ENCODE measurements at places on chromosomes 12 and 14. TPM values are rescaled to one million over a fixed set of nuclear protein-coding genes. Genes with fewer than 3 reads are reported as not detected.
A peak's percentile ranks its signal among the peaks of the same experiment; 100 is the strongest.

Gene CCDC175
- 0.33 TPM for total RNA-seq

DNA sequence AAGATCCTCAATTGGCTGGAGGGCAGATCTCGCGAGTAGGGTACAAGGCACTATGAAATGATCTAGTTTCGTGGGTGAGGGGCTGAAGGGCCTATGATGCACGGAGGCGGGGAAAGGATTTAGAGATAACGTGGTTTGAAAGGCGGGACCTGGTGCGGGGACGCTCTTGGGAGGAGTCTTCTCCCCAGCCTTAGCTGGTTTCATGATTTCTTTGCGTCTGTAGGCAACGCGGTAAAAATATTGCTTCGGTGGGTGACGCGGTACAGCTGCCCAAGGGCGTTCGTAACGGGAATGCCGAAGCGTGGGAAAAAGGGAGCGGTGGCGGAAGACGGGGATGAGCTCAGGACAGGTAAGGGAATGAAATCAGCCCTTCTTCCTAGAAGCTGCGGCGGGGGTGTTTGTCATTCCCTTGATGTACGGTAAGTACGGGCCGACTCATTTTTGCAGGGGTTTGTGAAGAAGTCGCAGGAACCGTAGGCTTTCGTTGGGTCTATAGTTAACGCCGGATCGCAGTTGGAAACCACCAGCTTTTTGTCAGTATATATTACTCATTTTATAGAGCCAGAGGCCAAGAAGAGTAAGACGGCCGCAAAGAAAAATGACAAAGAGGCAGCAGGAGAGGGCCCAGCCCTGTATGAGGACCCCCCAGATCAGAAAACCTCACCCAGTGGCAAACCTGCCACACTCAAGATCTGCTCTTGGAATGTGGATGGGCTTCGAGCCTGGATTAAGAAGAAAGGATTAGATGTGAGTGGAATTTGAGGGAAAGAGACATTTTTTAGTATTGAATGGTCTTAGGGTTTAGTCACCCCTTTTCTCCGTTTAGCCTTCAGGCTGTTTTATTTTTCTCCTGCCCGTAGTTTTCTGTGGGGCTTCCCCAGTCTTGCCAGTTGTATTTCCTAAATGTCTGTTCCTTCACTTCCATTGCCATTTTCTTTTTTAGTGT, 602 bp downstream of the APEX1 start:
- DNase-seq = peak; percentile 55

DNA sequence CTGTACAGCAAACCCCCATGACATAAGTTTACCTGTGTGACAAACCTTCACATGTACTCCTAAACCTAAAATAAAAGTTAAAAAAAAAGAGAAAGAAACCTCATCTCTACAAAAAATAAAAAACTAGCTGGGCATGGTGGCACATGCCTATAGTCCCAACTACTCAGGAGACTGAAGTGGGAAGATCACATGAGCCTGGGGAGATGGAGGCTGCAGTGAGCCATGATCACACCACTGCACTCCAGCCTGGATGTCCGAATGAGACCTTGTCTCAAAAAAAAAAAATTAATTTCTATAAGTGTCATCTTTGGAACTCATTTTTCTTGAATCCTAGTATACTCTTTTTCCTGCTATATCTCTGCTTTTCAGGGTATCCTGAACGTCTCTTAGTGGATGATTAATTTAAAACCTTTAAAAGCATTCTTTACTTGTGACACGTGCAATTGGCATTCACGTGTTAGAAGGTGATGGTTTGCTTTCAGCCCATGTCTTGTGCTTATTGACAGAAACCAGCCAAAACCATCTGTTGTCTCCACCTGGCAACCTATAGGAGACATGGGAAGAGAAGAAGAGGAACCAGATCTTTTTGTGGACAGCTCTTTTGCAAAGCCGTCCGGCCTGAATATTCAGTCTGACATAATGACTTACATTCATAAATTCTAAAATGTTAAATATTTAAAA, 30.6 kb upstream of the PPFIBP1 start:
- no peak for DNase-seq

- DNase-seq = no peak
Observed at GRCh38 chr12:82430541-82431145, 72.3 kb downstream of the METTL25 start.

Gene FGF6
- not detected for total RNA-seq

GRCh38 chr12:47023311-47023710, 56.1 kb upstream of the PCED1B start:
- DNase-seq = no peak

- DNase-seq = no peak
Observed at GRCh38 chr12:105704787-105705186, 374.3 kb downstream of the C12orf75 start.

DNA sequence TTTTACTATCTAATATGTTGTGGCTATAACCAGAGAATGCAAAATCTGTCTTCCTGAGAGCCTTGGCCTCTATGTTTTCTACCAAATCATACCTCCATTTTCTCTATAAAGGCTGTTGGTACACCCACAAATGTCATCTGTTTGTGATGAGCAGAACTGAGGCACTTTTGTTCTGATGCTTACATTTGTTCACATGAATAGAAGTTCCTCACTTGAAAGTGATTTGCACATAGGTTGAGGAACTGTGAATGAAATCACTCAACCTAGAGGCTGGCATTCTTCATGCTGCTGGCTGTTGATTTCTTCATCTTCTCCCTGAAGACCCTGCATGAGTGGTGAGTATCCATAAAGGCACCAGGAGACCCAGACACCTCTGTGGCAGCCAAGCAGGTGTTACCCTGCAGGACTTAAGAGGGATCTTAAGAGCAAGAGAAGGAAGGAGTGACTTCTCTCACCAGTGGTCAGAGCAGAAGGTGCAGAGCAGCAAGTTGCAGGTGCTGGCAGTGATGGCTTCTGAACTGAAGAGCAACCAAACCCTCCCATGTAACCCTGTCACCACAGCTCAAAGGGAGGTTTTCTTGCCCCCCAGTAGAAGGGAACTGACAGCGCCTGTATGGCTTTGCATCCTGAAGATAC, 110.3 kb downstream of the HMGA2 start:
- no peak for DNase-seq

DNA sequence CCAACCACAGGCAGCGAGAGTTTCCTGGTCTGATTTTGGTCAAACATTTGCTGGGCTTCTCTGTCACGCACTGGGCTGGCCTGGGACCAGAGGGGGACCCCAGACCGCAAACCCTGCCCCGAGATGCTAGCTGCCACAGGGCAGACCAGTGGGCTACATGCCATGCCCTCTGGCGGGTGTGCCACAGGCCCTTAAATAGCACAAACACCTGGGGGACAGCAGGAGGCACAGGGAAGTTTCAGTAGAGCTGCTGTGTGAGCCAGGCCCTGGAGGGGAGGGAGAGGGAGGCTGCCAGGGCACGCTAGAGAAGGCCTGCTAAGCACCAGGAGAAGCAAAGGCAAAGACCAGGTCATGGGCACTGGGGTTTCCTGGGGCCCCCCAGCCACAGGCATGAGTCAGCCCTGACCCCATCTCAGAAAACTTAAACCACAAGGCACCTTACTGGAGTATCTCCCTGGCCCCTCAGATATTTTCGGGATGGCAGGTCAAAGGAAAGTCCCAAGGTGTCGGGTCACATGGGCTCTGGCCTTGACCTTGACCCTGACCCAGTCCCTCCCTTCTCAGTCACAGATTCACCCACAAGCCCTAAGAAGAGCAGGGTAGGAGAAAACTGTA, 29.2 kb downstream of the ITPK1 start:
- DNase-seq = no peak

Gene ACSS3
- total RNA-seq = 32.6 TPM

GRCh38 chr12:65821336-65821735, 2.9 kb upstream of the HMGA2 start:
- DNase-seq = no peak

DNA sequence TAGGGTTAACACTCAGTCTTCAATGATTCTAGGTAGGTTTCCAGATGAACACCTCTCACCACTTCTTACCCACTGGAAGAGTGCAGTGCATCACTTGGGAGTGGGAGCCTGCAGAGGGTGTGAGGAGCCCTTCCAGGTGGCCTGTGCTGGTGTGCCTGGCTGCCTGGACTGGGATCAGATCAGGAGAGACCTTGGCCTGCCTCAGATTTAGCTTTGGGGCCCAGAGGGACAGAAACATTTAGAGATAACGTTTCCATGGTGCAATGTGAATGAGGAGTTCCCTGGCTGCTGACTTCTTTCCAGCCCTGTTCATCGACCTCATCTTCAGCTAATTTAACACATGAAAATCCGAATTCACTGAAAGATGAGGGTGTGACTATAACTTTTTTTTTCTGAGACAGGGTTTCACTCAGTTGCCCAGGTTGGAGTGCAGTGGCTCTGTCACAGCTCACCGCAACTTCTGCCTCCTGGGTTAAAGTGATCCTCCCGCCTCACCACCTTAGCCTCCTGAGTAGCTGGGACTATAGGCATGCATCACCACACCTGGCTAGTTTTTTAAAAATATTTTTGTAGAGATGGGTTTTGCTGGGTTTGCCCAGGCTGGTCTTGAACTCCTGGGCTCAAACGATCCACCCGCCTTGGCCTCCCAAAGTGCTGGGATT, 53.6 kb downstream of the SUSD6 start:
- no peak for DNase-seq

- DNase-seq = no peak
Observed at GRCh38 chr12:56126732-56127239, 1.3 kb upstream of the ESYT1 start.

DNA sequence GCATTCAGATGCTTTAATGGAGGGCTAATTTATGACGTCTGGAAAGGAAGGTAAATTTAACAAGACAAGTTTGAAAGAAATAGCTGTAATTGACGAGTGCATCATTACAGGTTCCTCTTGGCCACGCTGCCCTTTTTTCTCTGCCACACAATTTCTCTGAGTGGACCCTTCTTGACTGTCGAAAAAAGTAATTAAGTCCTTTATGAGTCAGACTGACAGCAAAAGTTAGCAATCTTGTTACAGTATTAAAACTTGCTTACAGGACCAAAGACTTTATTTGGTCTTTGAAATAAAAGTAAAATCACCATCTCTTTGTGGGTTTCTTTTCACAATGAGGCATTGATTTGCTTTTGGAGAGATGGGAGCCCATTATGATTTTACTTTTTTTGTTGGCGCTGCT, 42.6 kb downstream of the SAMD4A start:
- no peak for DNase-seq

DNA sequence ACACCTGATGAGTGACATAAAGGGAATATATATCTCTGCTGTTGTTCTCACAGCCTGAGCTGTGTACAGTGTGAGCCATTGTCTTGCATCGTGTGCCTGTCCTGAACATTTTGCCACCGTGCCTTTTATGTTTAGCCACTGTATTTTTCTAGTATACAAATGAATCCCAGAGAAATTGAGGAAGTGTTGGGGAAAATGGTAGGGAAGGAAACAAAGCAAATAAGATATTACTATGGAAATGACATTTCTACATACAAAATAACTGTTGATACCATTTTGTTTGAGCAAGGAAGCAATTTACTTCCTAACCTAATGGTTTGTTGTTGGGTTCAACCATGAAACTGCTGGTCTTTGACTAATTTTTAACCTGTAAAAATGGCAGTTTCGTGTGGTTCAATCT, 5.5 kb downstream of the PSMA6 start:
- DNase-seq = no peak

Gene KRT6C
- not detected for total RNA-seq

GRCh38 chr12:117231750-117232149, 41.5 kb upstream of the FBXO21 start:
- DNase-seq = no peak

DNA sequence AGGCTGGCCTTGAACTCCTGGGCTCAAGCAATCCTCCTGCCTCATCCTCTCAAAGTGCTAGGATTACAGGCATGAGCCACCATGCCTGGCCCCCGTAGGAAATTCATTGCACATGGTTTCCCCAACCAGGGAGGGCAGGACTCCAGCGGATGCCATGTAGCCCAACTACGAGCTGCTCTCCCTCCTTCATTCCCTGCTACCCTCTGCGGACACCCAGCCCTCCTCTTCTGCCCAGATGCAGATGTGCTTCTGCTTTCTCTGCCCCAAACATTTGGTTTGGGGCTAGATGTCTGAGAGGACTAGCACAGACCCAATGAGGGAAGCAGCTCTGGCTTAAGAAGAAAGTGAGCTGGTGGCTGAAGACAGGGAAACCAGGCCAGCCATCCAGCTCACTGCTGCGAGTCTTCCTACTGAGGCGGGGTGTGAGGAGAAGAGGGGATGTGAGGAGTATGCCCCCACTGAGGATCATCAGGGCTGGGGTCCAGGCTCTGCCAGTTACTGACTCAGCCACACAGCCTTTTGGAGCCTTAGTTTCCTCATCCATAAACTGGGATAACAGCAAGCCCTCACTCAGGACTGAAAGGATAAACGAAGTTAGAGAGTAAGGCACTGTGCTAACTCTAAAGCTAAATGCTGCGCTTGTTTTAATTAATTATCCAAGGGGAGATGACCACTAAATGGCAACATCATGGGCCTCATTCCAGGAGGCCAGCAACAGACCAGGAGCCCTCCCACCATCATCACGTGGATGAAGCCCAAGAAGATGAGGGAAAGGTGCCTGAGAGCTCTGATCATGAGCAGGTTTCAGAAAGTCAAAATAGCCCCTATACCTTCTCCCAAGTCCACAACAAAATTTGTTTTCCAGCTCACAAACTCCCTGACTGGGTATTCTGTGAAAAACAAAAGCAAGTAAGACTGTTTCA, 10.9 kb downstream of the CTDSP2 start:
- DNase-seq = no peak

Gene DTX1
- 20.0 TPM for total RNA-seq

DNA sequence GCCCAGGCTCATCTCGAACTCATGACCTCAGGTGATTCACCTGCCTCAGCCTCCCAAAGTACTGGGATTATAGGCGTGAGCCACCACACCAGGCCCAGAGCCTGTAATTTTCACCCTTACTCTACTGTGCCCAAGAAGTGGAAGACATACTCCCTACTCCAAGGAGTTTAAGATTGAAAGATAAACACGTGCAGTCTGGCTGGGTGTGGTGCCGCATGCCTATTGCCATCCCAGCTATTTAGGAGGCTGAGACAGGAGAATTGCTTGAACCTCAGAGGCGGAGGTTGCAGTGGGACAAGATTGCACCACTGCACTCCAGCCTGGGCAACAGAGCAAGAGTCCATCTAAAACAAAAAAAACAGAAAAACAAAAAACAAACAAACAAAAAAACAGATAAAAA, 90.0 kb downstream of the NINJ2 start:
- peak; percentile 31 for DNase-seq

GRCh38 chr12:94557746-94558295, 92.5 kb downstream of the TMCC3 start:
- DNase-seq = no peak

- no peak for DNase-seq
Observed at GRCh38 chr12:3789838-3790237, 36.9 kb upstream of the CRACR2A start.

GRCh38 chr14:90578283-90578985, 181.6 kb downstream of the CALM1 start:
- DNase-seq = no peak

DNA sequence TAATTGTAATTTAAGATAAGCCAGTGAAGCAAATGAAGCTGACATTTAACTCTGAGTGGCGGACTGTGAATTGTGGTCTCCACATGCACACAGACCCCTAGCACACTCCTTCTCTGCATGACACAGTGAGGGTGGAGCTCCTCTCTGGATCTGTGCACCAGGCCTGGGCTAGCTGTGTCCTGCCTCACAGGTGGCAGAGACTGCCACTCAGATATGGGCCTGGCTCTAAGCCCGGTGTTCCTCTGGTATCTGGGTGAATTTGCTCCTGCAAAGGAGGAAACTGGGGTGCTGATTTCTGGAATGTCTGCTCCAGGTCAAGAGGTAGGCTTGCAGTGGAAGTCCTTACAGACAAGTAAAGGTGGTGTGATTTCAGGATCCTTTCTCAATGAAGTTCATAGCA, 282.4 kb downstream of the FOXN3 start:
- no peak for DNase-seq

GRCh38 chr12:109093022-109093918, at the start of gene ALKBH2:
ALKBH2 (minus strand) TSS chr12:109093472; CDS start chr12:109092786, 686 bp downstream.
- DNase-seq = peak; percentile 87

Gene CCDC88C
- 19.3 TPM for total RNA-seq

Gene SYNDIG1L
- 1.0 TPM for total RNA-seq

Measured in breast epithelium (tissue), 4 donors.